RWPE2 (cell line): ENCODE measurements at places on chromosomes 2 and 18.

DNA sequence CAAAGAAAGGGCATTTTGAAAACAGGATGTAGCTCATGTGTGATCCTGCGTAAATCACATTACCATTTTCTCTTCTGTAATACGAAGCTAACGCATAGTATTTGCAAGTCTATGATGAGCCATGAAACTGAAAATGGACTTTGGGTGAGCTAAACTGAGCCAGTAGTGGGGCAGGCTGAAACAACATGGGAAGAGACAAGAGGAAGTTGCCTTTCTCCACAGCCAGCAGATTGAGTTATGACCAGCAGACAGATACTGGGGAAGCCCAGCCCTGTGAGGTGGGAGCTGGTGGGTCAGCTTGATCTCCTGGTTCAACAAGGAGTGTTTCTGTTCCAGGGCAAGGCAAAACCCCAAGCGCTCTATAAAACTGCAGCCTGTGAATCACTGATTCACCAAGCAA lies 11.8 kb downstream of the CYRIA start:
- no peak for DNase-seq

DNA sequence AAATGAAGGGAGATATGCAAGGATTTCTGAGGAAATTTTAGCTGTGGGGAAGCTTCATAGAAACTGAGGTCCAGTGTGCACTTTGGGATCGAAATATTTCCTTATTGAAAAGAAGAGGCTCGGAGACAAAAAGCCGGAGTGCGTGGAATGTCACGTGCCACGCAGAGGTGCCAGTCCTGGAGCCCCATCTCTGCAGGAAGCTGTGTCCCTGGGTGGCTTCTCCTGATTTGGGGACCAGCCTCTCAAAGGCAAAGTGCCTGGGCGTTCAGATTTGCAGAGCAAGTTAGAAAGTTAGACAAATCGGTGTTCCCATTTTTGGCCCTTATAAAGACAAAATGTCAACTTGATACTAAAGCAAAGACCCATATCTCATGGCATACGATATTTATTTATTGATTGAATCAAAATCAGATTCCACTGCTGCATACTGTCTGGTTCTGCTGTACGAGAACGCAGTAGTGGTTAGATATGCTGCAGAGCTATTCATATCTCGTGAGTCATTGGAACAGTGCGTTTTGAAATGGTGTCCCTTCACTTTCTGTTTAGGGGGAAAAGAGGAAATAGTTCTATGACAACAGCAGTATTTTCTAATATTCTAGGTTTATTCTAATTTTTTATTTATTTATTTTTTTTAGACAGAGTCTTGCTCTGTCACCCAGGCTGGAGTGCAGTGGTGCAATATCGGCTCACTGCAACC lies 9.1 kb upstream of the ATG16L1 start:
- DNase-seq, result no peak

- no peak for DNase-seq
Observed at GRCh38 chr2:96233880-96234316, 25.3 kb upstream of the STARD7 start.

DNA sequence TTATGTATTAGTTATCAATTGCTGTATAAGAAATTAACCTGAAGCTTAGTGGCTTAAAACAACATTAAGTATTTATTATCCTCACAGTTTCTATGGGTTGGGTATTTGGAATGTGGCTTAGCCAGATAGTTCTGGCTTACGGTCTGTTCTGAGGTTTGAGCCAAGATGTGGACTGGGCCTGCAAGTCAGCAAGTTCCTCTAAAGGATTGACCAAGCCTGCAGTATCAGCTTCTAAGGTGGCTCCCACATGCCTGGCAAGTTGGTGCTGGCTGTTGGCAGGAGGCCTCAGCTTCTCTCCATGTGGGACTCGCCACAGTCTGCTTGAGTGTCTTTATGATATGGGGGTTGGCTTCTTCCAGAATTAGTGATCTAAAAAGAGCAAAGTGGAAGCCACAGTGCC lies 45.0 kb upstream of the TCF4 start:
- DNase-seq, result no peak

DNA sequence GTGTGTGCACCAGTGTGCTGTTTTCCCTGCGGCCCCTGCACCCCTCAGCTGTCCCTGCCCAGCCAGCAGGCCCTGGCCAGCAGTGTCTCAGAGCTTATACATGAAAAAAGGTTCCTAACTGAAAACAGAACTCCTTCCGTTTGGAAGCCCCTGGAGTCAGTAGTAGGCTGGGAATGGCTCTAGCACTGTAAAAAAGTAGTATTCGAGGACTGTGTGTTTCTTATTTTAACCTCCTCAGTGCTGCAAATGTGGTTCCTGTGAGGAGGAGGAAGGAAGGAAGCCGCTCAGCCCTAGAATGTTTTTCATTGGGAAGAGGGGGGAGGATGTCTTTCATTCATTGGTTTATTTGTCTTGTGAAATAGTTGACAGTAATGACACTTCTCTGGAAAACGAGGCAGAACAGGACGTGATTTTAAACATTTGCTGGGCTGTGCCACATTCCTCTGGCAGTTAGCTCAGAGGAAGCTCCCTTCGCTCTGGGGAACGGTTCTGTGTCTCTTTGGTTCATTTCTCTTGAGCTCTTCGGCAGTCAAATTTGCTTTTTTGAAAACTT lies 103.5 kb downstream of the SPTBN1 start:
- no peak for DNase-seq

DNA sequence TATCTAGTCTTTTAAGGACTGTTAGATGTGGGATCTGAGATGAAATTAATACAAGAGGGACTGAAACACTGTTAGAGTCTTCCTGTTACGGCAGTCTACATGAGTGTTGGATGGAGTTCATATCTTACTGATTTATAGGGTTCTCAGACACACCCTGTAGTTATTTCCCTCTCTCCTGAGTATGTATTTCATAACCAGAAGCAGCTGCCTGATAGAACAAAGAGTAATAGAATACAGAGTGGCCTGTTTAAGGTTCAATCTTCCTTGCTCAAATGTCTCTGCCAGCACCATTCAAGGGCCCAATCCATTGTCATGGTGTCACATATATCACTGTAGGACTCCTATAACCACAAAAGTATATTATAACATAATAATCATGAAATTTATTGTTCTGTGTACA lies 1229.1 kb upstream of the ACVR2A start:
- DNase-seq, result no peak

GRCh38 chr18:76447258-76447890 lies 47.7 kb downstream of the ZNF516 start:
- DNase-seq, result no peak

DNA sequence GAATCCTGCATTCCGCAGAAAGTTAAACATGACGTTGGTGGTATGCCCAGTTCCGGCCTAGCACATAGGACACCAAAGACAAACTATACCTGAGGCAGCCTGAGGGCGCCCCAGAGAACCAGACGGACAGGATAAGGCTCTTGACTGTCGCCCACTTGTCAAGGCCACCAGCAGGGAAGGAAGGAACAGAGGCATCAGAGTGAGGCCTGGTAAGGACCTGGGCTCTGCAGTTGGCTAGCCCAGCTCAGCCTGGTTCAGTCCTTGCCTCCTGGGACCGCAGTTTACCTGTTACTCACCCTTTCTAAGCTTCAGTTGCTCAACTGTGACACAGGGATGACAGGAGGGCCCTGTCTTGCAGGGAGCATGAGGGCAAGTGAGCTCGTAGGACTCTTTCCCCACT lies 82.1 kb downstream of the ACTR2 start:
- no peak for DNase-seq

DNA sequence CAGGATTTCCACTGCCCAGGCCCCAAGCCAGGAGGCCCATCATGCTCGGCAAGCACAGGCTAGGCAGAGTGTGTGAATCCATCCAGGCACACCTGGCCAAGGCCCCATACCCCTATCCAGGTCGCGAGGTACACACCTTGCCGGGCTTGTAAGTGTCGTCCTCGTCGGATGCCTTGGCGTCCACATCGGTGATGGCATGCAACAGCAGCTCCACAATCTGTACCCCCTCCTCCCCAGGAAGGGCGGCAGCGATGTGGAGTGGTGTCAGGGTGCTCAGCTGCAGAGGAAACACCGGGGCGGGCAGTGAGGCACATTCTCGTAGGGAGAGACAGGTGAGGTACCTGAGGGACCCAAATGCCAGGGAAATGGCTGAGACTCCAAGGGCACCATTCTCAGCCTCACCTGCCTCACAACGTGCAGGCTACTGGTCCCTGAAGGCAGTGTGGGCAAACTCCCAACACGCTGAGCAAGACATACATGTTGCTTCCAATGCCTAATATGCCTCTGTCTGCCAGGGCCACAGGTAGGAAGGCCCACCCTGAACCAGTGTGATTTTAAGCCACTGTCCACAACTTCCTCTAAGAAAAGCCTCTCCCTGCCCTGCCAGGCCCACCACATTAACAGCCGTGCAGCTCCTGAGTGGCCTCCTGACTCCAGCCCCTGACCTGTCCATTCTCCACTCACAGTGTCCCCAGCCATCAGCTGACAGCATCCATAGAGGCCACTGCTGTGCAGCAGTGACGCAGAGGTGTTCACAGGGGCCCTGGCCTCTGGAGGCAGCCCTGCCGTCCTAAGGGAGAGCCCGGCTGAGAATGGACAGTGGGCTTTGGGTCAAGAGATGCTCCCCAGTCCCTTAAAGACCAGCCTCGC lies 44.9 kb downstream of the ANKMY1 start:
- DNase-seq, result no peak

DNA sequence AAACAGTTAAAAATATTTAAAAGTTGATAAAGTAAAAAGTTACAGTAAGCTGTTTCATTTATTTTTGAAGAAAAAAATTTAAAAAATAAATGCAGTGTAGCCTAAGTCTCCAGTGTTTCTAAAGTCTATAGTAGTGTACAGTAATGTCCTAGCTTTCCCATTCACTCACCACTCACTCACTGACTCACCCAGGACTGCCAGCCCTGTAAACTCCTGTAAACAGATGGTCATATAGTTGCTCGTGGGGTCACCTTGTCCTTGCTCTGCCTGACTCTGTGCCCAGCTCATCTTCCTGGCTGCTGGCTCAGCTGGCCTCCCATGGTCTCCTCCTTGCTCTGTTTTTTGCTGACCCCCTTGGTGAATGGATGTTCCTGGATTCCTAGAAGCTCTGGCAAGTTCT lies 180.3 kb downstream of the VAPA start:
- DNase-seq, result no peak

DNA sequence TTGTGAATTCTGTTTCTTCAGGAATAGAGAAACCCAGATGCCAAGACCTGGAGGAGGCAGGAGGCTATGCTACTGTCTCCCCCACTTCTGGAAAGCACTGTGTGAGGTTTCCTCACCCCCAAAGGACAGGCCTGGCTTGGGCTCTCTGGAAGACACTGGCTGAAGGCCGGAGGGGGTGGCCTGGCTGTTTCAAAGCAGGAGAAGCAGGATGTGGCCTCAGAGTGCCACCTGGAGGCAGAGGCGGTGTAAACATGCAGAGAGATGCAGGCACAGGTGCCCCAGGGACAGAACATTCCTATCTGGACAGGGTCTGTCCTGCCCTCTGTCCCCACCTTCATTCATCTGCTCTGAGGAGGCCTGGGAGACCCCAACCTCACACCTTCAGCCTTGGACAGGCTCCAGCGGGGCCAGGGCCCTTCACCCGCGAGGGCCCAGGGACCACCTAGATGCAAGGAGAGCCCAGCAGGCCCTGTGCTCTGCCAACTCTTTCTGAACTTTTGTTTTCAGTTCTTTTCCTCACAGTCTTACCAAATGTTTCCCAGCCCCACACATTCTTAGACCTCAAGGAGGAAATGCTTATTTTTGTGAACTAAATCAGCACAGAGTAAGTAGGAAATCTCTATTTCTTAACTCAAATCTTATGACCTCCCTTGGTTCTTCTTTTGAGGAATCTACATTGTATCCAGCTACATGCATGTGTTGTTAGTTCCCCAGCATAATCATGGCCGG lies 79.2 kb downstream of the LONRF2 start:
- DNase-seq, result no peak

DNA sequence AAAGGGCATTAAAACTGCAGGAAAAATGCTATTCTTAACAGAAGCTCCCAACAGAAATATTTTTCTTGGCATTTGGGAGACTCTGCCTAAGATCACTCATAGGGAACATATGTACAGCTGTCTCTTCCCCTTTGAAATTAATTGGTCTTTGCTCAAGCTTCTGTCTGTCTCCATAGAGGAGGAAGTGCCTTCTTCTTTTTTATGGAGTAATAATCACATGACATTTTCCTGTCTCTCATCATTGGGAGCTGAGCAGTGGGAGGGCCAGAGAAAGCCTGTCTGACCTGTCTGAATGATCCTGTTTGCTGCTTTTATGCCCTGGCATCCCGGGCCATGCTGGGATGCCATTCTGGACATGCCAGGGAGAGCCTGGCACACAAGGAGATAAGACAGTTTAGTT lies 145.6 kb downstream of the AQP4 start:
- DNase-seq, result no peak
